EH (cell line): ENCODE measurements at places on chromosomes 11 and 22.

DNA sequence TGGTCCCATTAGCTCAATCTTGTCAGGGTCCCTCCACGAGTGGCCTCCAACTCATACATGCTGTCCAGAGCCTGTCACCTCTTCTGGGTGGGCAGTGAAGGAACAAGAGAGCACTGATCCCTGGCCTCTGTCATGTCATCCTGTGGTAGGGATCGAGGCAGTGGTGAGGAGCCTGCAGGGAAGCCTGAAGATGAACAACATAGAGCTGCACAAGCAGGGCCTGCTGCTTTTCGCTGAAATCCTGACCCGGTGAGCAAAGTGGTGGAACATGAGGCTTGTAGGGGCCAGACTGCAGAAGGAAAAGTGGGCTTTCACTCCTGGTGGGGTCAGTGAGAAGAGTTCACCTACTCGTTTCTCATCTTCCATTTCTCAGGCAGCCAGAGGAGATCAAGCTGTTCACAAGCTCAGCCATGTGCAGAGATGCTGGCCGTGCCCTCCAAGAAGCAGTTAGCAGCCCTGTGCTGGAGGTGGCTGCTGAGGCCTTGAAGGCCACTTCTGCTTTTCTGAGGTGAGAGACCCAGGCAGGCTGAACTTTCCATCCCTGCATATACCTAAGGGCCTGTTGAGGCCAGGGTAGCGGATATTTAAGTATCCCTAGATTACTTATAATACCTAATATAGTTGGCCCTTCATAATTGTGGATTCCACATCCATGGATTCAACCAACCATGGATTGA lies 32.9 kb downstream of the MEI1 start:
- no peak for DNase-seq

GRCh38 chr11:45333001-45333971 lies 47.1 kb upstream of the SYT13 start:
- DNase-seq: peak; percentile 82

DNA sequence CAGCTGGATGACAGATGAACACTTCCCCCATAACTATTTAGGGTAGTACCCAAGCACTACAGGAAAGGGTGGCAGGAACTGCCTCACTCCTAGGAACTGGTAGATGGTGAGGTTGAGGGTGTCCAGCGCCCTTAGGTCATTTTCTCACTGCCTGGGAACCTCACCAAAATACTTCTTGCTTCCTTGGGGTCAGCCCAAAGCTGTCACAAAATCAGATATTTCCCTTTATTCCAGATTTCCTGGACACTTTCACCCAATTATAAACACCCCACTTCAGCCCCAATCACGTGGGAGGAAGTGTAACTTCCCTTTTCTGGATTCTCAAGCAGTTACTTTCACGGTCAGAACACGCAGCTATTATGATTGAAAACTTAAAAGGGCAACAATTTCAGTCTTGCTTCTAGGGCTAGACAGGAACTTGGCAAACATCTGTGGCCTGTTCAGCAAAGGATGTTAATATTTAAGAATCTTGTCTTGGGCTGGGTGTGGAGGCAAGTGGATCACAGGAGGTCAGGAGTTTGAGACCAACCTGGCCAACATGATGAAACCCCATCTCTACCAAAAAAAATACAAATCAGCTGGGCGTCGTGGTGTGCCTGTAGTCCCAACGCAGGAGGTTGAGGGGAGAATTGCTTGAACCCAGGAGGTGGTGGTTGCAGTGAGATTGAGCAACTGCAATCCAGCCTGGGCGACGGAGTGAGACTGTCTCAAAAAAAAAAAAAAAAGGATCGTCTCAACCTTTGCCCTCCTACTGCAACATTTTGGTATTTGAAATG lies 4.0 kb downstream of the FTH1 start:
- DNase-seq: peak; percentile 70

DNA sequence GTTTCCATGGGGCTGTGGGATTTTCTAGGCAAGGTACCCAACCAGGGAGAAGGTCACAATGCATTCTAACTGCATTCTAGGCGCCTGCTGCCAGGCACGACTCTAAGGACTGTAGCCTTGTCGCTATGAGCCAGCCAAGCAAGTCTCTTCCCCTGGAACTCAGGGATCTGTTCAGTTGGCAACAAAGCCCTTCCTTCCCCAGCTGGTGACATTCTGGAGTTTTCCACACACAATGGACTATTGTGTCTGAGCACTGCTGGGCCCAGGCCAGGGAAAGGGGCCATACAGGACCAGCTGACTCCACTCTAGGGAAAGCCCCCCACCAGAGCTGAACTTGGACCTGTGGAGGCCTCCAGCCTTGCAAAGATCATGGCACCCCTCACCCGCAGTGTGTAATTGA lies 116.8 kb downstream of the RRAS2 start:
- no peak for DNase-seq

DNA sequence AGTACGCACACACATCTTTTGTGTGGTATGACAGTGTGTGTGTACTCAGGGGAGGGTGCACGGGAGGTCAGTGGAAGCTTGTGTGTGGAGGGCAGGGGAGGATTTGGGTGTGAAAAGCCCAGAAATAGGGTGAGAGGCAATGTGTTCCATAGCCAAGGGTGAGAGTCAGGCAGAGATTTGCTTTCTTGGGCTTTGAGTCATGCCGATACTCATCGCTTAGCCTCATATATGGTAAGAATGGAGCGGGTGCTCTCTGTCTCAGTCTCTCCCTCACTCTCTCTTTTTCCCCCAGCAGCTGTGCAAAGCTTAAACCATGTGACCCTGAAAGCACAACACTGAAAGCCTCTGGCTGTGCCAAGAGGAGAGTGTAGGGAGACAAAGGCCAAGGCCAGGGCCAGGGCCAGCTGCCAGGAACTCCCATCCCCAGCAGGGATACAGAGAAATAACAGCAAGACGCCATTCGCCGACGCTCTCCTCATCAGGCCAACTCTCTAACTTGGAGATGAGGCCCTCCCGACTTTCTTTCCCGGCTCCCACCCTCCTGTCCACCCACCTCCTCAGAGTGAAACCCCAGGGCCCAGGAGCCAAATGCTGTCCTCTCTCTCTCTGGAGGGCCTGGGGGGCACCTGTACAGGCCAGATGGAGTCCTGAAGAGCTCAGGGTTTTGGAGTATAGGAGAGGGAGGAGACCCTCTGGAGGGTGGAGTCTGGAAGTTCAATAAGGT lies 20.3 kb upstream of the MICAL3 start:
- DNase-seq: no peak

GRCh38 chr22:19067696-19068348 lies 54.4 kb downstream of the DGCR2 start:
- no peak for DNase-seq

DNA sequence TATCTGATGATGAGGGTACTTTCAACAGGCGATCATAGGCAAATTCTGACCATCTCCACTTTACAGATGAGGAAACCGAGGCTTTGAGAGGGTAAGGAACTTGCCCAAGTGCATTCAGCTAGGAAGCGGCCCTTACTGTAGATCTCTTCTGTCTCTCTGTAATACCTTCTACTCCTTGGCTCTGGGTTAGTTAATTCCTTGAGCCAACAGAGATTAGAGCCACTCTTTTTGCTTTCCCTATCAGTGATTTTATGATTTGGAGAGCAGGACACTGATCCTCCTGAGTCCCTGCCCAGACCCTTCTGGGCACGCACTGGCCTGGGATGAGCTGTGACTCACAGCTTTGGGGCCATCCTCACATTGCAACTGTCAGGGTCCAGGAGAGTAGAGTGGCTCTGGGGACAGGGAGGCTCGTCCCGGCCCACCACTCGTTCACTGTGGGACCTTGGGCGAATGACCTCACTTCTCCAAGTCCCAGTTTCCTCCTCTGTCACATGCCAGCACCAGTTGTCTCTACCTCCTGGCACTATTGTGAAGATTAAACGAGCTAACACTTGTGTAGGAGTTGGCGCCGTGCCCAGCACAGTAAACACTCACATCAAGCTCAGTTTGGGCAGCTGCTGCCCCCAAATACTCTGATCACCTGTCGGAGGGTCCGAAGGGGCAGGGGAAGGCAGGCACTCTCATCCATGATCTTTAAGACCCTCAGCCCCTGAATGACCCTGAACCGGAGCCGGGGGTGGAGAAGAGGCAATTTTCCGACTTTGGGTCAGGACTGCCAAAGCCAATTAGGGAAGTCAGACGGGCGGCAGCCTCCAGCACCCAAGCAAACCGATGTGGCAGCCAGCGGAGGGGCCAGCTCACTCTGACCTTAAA lies 235.0 kb downstream of the MIAT start:
- peak; percentile 57 for DNase-seq
